Stomach (tissue), 19 donors: ENCODE measurements at places on chromosomes 3 and 15. TPM values are rescaled to one million over a fixed set of nuclear protein-coding genes. Genes with fewer than 3 reads are reported as not detected.
A peak's percentile ranks its signal among the peaks of the same experiment; 100 is the strongest.

DNA sequence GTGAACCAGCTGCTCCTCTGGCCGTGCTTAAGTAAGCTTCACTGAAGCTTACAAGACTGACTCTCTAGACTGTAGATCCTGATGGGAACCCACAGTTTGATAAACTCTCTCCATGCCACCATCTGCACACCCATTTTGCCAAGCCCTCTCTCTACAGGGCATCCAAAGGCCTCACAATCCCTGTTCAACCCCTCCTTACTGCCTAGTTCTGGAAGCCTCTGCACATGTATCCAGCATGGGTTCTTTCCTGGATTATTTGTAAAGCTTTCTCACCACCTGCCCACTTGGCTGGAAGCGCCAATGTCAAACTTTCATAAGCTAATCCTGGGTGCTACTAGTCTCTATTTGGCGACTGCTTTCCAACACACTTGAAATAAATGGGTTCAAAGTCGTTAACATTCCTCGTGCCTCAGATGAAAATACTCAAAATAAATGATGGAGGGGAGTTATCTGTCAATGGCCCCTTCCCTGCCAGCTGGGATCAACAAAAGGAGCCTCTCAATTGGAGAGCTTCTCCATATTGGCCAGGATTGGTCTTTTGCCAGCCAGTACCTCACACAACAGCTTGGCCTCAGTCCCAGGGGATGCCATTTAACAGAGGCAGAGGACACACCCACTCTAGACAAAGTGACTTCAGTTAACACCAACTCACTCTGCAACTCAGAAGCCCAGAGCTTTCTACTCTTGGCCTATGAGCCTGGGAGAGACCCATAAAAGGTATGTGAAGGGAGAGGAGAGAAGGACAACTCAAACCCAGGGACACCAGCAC is 48.1 kb downstream of the SH3BP5 start:
- DNase-seq = no peak

GRCh38 chr3:123447416-123447748 is 1.5 kb downstream of the ADCY5 start:
- DNase-seq = no peak

Gene CATSPER2
- 1.1 TPM for polyA plus RNA-seq

Gene MCTP2
- polyA plus RNA-seq = 2.8 TPM

Gene PATL2
- 0.92 TPM for polyA plus RNA-seq

GRCh38 chr3:155420881-155421486 is 127.5 kb upstream of the STRIT1 start:
- no peak for DNase-seq

DNA sequence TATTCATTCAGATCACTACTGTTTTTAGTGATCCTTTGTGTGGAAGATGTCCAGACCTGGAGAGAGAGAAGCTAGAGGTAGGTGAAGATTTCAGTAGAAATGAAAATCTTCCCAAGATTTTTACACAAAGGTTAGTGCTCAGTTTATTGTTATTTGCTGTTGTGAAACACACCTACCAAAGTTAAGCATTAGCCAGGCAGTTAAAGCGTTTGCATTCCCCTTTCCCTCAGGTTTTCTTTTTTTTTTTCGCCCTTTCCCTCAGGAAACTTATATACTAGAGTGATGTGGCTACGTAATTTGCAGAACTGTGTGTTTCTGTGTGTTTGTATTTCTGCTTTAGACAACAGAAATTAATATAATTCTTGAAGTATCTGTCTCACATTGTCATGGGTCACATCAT is 34.5 kb downstream of the USP3 start:
- no peak for DNase-seq

- no peak for DNase-seq
Measured at GRCh38 chr3:123449997-123450604, 1.2 kb upstream of the ADCY5 start.

DNA sequence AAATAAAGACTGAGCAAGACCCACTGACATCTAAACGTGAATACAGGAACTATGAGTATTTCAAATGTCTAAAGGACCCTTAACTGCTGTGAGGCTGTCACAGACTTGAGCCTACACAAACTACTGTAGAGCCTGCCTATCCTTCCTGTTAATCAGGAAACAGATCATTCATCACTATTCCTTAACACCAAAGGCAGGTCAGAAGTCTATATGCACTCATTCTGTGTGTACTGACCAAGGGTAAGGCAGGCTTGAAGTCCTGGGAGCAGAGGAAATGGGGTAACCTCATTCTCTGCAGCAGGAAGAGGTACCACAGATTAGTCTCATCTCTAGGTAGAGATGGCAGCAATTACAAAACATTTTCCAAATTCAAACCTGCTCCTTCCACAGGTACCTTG is 30.7 kb downstream of the NPTN start:
- no peak for DNase-seq

Gene B2M
- 1,385 TPM for polyA plus RNA-seq

Gene FBXL2
- 1.9 TPM for polyA plus RNA-seq

- no peak for DNase-seq
Measured at GRCh38 chr15:40995656-40996055, 42.4 kb downstream of the CHAC1 start.

DNA sequence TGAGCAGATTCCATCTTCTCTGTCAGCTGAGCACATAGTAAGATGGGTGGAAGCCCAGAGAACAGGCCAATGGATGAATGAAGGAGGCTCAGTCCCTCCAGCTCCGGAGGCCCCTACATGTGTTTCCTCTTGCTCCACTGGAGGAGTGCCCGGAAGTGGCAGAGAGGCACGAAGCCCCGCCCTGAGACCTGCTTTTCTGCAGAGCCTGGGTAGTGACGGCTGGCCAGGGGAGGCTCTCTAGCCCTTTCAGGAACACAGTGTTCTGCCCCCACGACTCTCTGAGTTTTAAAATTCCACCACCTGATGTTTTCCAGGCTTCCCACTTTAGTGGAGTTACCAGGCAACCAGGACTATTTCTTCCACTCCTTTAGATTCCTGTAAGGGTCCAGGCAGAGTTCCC is 149.4 kb upstream of the SLC6A11 start:
- DNase-seq = peak; percentile 12

DNA sequence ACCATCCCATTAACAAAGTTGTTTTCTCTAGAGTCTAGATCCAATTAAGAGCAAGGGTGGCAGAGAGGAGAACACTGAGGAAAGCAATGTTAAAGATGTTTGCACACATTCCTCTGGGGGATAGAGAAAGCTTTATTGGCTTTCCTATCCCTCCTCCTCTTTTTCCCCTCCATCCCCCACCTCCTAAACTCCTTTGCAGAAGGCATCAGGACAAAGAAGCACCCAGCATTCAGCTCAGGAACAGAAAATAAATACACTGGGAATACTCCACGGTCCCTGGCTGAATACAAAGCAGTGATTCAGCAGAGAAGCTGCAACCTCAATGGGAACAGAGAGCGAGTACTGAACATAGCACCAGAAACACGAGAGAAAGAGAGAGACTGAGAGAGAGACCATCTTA is 21.9 kb downstream of the LSAMP start:
- DNase-seq = peak; percentile 19

Gene ABI3BP
- polyA plus RNA-seq = 1.5 TPM

GRCh38 chr3:9794400-9794799 is 1.5 kb downstream of the ARPC4 start:
- DNase-seq = no peak

GRCh38 chr3:45592830-45593707 is 1.5 kb upstream of the LIMD1 start:
- DNase-seq = peak; percentile 94

- no peak for DNase-seq
Measured at GRCh38 chr3:112802338-112802737, 44.3 kb downstream of the CD200R1L start.

Gene DPPA2
- not detected for polyA plus RNA-seq

Gene PLSCR5
- polyA plus RNA-seq = not detected

- DNase-seq = no peak
Measured at GRCh38 chr15:64695561-64695992, 79.8 kb downstream of the RBPMS2 start.

DNA sequence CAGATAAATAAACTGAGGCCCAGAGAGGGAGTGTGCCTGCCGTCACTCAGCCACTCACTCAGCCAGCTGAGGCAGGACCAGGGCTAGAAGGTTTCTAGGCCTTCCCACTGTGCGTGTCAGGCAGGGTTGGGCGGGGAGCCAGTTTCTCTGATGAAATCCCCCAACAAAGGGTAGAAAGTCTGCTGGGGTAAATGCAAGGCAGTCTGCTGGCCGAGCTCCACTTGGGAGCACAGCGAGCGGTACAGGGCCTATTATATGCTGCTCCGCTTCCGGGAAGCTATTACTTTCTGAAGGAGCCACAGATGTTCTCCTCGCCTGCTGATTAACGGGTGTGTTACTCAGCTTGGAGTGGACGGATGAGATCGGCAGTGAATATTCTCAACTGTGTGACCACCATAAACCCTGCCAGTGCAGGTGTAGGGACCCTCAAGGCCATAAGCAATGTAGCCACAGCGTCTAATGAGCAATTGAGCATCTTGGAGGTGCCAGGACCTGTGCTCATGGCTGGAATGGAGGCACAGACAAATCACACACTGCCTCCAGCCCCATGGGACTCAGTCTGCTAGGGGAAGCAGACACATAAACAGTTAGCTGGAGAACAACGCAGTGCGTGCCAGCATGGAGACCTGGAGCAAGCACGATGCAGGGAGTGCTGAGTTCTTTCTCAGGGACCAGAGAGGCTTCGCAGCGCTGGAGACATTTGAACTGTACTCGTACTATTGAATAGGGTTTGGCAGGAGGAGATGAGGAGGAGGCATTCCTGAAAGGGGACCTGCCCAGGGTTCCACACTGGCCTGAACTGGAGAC is 42.1 kb downstream of the CORO2B start:
- peak; percentile 64 for DNase-seq

DNA sequence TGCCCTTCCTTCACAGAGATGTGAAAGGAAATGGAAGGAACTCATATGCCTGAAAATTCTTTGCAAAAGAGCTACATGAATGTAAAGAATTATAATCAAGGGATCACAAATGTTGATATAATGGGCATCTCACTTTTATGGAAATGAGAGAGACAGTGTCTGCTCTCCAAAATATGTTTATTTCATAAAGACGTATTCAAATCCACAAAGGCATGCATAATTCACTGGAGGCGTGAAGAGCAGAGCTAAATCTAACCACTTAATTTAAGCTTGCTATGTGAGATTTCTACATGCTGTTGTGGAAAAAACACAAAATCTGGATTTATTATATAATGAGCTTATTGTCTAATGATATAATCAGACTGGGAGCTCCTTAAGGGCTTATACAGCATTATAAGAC is 469.1 kb downstream of the RAP2B start:
- DNase-seq = no peak

DNA sequence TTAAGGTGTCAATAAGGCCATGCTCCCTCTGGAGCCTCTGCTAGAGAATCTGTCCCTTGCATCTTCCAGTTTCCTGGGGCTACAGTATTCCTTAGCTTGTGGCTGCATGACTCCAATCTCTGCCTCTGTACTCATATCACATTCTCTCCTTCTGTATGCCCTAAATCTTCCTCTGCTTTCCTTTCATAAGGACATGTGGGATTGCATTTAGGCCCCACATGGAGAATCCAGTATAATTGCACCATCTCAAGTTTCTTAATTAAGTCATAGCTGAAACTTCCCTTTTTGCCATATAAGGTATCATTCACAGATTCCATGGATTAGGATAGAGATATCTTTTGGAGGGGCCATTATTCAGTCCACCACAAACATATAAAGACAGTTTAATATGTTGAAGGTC is 409.8 kb upstream of the TMCO5A start:
- no peak for DNase-seq

DNA sequence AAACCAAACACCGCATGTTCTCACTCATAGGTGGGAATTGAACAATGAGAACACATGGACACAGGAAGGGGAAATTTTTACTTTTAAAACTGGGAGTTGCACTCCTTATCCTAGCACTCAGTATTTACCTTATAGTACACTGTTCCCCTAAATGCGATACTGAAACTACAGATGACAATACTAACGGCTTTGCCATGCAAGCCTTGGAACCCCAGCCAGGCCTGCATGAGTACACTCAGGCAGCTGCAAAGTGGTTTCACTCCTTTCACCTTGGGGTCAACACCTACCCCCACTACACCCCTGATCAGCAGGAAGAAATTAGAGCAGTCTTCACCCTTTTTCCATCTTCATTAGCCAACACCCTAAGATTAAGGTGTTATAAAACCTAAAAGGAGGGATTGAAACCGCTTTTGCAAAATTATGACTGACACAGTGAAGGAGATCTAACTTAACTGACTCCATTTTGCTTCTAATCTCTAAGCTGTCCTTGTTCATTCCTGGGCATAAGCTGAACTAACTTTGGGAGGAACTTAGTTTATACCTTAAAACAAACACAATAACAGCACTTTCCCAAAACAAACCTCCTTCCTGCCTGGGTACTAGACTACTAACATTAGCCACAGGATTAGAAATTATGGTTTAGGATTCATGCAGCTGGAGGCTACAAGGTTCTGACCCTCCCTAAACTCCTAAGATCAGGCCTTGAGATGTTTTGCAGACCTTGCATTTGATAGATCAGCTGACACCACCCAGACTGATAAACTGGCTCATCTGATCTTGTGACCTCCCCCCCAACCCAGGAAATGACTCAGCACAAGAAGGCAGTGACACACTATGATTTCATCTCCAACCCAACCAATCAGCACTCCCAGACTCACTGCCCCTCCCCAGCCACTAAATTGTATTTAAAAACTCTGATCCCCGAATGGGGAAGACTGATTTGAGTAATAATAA is 452.1 kb upstream of the PPP2R3A start:
- DNase-seq = no peak

Gene CMSS1
- 14.7 TPM for polyA plus RNA-seq

Gene CCR1
- 1.2 TPM for polyA plus RNA-seq

- DNase-seq = peak; percentile 92
Measured at GRCh38 chr15:71114887-71115566, at the start of gene THSD4. Gene THSD4 (plus strand): TSS chr15:71115471.

Gene SPINK8
- polyA plus RNA-seq = not detected

Gene SCN11A
- polyA plus RNA-seq = not detected

DNA sequence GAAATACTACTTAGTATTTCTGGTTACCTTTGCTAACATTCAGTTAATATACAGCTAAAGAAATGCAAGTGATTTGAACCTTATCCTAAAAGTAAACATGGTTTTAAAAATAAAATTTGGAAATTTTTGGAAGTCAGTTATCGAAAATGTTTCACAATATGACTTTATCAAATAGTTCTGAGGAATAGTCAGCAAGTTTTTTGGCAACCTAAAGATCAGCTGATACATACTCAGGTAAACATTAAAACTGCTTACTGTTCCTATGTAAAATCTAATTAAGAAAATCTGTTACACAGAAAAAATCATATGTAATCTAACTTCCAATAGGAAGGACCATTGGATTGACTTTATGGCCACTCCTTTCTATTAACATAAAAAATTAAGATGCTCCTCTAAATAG is 24.1 kb downstream of the IFT80 start:
- DNase-seq = no peak

Gene KBTBD13
- not detected for polyA plus RNA-seq

Gene LMCD1
- 21.0 TPM for polyA plus RNA-seq

Gene SPSB4
- polyA plus RNA-seq = not detected

Gene CCR8
- polyA plus RNA-seq = not detected

- peak; percentile 95 for DNase-seq
Measured at GRCh38 chr3:47282424-47283192, at the start of the genes KIF9 and KLHL18. Gene KIF9 (minus strand): TSS chr3:47282799. CDS start chr3:47277374, 5,425 bp downstream. Gene KLHL18 (plus strand): TSS chr3:47282944. CDS start chr3:47282966, 22 bp downstream.
